ENCODE measurements at places on chromosomes 13 and 19. TPM values are rescaled to one million over a fixed set of nuclear protein-coding genes. Genes with fewer than 3 reads are reported as not detected.

DNA sequence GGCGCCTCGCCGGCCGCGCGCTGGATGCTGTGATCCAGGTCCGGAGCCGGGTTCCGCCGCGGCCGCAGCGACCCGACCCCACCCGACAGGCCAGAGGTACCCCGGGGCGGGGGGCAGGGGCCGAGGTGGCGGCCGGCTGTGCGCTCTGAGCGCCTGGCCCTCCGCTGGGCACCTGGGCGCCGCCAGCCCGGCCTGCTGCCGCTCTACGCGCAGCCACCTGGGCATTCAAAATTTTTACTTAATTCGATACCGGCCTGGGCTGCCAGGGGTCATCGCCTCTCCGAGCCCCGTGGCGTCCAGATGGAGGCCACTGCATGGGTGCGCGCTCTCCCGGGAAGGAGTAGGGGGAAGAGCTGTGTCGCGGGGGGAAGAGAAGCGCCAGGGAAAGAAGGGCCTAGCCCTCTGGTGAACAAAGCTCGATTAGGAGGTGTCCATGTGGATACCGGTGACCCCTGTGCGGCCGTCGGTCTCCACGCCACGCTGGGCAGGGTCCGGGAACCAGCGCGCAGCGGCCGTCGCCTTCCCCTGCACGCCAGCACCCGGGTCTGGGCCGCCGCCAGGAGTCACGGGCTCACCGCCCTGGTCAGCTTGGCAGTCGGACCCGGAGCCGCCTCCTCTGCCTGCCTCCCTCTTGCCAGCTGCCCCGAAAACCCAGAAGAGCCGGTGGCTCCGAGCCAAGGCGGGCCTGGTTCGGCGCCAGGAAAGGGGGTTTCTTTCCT lies 666 bp downstream of the BIVM start:
- no peak for DNase-seq

DNA sequence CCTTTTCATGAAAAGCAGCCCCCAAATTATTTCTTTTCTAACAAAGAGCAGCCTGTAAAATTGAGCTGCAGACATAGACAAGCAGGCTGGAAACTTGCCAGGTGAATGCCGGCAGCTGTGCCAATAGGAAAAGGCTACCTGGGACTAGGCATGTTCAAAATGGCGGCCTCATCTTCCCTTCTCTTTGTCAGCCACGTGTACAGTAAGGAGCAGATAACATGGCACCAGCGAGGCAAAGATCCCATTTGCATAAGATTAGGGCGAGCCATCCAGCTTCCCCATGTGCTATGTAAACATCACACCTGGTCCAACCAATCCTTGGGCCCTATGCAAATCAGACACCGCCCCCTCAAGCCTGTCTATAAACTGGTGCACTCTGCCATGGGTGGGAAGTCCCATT lies 31.2 kb upstream of the CACNA1A start:
- no peak for DNase-seq

GRCh38 chr13:113029487-113030258 lies 60.7 kb downstream of the MCF2L start:
- peak; percentile 18 for DNase-seq

DNA sequence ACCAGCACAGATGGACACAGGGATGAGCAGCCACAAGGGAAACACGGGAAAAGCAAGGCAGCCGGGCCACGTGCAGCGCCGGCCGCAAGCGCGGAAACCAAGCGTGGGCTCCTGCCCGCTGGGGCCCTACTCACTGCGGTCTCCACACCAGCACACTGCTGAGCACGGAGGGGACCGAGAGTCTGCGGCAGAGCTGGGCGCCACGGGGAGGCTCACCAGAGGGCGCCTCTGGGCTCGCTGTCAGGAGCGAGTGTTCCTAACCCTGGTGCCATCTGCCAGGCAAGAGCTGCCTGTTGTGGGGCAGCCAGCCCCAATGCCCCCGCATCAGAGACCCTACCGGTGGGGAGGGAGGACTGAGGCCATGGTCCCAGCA lies 26.5 kb downstream of the MPND start:
- DNase-seq, result peak; percentile 67

GRCh38 chr19:34363930-34364329 lies 1.1 kb upstream of the GPI start:
- DNase-seq, result no peak

GRCh38 chr13:21744149-21744548 lies 73.3 kb downstream of the FGF9 start:
- DNase-seq, result no peak

DNA sequence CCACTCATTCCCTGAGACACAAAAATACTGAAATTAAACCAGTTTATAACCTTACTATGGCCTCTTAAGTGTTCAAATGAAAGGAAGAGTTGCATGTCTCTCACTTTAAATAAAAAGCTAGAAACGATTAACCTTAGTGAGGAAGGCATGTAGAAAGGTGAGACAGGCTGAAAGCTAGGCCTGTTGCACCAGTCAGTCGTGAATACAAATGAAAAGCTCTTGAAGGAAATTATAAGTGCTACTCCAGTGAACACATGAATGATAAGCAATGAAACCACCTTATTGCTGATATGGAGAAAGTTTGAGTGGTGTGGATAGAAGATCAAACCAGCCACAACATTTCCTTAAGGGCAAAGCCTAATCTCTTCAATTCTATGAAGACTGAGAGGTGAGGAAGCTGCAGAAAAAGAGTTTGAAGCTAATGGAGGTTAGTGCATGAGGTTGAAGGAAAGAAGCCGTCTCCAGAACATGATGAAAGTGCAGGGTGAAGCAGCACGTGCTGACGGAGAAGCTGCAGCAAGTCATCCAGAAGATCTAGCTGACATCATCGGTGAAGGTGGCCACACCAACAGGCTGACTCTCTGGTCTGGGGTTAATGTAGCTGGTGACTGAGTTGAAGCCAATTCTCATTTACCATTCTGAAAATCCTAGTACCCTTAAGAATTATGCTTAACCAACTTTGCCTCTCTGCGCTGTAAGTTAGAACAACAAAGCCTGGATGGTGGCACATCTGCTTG lies 94.5 kb upstream of the TEX29 start:
- DNase-seq, result no peak

GRCh38 chr19:11288349-11288748 lies 7.6 kb upstream of the TSPAN16 start:
- no peak for DNase-seq

DNA sequence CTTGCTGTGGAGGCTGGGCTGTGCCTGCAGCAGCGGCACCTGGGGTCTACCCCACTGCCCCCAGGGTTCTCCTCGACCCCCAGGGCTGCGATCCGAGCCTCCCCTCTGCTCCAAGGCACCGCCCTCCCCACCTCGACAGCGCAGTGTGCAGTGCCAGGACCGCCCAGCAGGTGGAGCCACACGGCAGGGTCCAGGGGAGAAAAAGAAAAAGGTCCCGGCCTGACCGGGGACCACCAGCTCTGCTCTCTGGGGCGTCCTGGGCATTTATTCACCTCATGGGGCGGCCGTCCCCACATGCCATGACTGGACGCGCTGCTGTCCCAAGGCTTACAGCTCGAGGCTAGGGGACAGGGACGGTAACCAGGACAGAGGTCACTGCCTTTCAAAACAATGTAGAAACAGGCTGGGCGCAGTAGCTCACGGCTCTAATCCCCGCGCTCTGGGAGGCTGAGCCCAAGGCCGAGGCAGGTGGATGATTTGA lies 10.6 kb downstream of the REXO1 start:
- DNase-seq, result peak; percentile 75

DNA sequence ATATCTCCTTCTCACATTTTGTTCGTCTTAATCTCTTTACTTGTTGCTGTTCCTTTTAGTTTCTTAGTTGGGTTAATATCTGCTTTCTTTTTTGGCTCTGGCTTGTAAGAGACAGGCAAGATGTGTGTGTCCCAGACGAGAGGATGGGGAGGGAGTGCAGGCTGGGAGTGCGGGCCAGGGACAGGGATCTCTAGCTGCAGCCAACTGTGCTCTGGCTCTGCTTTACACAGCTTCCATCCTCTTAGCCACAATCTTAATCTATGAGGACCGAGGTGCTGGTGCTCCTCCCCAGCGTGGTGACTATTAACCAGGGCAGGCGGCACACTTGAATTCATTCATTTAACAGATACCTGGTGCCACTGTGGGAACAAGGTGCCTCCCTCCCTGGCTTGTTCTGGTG lies 70.9 kb upstream of the WASF3 start:
- DNase-seq, result no peak

GRCh38 chr13:47463726-47464125 lies 537.3 kb downstream of the SUCLA2 start:
- no peak for DNase-seq

- no peak for DNase-seq
Measured at GRCh38 chr19:48737360-48737998, 2.9 kb downstream of the RASIP1 start.

DNA sequence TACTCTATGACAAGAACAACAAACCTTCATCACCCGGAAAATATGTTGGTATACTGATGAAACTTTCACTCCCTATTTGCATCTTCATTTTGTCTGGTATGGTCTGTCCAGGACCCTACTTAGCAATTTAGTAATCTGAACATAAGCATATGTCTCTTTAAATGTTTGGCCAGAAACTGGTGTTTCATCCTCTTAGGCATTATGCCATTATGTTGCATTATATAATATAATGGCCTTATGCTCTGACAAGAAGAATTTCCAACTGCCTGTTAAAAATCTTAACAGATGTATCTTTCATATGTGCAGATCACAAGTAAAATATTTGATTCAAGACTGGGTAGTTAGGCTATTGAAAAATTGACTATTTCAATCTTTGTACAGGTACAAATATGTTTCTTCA lies 610.6 kb upstream of the PRR20A start:
- DNase-seq, result no peak

Gene CACNG6
- not detected for total RNA-seq

Gene COL4A1
- not detected for total RNA-seq

Gene ZNF414
- 51.1 TPM for total RNA-seq

Gene PRSS57
- 2.1 TPM for total RNA-seq

Gene ZNF540
- 11.5 TPM for total RNA-seq

Gene ZNF793
- total RNA-seq, result 9.5 TPM

Gene TGFBR3L
- 0.27 TPM for total RNA-seq

Data from naive thymus-derived CD4-positive, alpha-beta T cell (primary cell).